WTC11 (cell line): ENCODE measurements at places on chromosomes 2 and 18. TPM values are rescaled to one million over a fixed set of nuclear protein-coding genes. Genes with fewer than 3 reads are reported as not detected.

DNA sequence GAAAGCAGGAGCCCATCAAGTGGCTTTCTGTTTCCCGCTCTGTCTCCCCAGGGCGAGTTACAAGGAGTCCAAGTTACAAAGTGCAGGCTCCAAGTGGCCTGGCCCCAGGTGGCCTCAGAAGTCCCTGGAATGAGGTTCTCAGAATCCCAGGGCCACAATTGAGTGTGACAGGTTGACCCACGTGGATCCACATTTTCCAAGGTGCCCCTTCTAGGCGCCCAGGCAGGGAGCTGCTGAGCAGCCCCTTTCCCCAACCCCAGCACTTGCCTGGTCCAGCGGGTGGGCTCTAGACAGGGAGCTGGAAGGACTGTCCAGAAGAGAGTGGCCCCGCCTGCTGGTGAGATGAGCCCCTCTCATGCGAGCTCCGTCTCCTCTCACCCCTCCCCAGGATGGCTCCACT is 253.4 kb downstream of the CYP26B1 start:
- H3K4me1 ChIP-seq, result no peaks in the 10 kb centered on the region
- no peaks in the 10 kb centered on the region for H3K36me3 ChIP-seq
- peaks cover 5% of the 10 kb centered on the region; the same call in 1 of the 2 replicates for H3K27me3 ChIP-seq
- H3K4me3 ChIP-seq, result no peak overlapping the region
- DNase-seq, result peak; percentile 42

GRCh38 chr2:84886791-84887190 is 5.9 kb upstream of the TRABD2A start:
- H3K36me3 ChIP-seq, result no peaks in the 10 kb centered on the region
- no peak overlapping the region for H3K27ac ChIP-seq
- DNase-seq, result no peak
- H3K4me1 ChIP-seq, result peaks cover 3% of the 10 kb centered on the region; the same call in 1 of the 2 replicates

- no peak overlapping the region for H3K27ac ChIP-seq
- no peak for DNase-seq
- no peaks in the 10 kb centered on the region for H3K36me3 ChIP-seq
- H3K4me3 ChIP-seq, result no peak overlapping the region
- no peaks in the 10 kb centered on the region for H3K4me1 ChIP-seq
Observed at GRCh38 chr2:189527812-189528592, 52.6 kb downstream of the SLC40A1 start.

Gene GKN2
- not detected in 3 replicates for total RNA-seq

Gene MPPE1
- 26.4 to 30.6 TPM (median 29.1 TPM) in 3 replicates for total RNA-seq
